Cardiac septum (tissue), 1 donor: ENCODE measurements at places on chromosomes 7 and 10. TPM values are rescaled to one million over a fixed set of nuclear protein-coding genes. Genes with fewer than 3 reads are reported as not detected.
A peak's percentile ranks its signal among the peaks of the same experiment; 100 is the strongest.

- no peak for DNase-seq
Observed at GRCh38 chr7:26051021-26051420, 101.0 kb upstream of the NFE2L3 start.

GRCh38 chr7:45718464-45719330 is 144.5 kb downstream of the ADCY1 start:
- DNase-seq, result no peak

The CCDC7 gene
- total RNA-seq, result 32.5 TPM

The MYO1G gene
- 2.4 TPM for total RNA-seq

GRCh38 chr7:132321387-132321786 is 254.9 kb downstream of the PLXNA4 start:
- no peak for DNase-seq

DNA sequence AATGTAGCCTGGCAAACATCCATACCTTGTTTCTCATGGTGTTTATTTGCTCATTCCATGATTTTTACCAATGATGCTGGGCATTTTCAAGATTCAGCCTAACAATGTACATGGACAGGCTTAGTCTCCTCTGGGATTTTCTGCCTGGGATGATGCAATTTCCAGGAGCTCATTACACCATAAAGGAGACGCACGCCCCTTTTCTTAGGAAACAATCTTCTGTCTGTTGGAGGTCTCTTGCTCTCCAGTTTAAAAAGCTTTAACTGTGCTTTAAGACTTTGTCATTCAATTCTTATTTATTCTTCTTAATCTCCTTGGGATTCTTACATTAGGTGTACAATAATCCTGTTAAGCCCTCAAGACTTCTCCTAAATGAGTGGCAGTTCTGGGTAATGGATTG is 150.3 kb upstream of the NRP1 start:
- DNase-seq, result no peak

The WDR37 gene
- total RNA-seq, result 28.1 TPM

DNA sequence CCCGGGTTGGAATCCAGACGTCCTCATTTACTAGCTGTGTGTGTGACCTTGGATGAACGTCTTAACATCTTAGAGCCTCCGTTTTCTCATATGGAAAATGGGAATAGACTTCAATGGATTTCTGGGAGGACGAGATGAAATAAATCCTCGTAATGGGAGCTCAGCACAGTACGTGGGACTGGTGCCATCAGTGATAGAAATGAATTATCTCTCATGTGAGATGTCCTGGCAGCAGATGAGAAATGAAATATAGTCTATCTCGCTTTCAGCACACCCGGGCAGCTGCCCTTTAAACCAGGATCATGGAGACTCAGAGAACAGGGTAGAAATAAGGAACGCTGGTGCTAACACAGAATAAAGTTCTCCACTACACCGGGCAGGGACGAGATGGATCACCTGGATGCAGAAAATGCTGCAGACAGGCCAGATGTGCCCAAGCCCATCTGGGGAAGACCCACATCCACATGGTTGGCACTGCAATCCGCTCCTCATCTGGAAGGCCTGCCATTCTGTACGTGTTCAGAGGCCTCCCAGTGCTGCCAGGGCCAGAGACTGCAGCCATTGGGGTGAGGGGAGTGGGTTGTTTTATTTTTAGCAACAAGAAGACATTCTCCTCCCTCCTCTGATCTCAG is 11.1 kb upstream of the EMX2 start:
- no peak for DNase-seq

DNA sequence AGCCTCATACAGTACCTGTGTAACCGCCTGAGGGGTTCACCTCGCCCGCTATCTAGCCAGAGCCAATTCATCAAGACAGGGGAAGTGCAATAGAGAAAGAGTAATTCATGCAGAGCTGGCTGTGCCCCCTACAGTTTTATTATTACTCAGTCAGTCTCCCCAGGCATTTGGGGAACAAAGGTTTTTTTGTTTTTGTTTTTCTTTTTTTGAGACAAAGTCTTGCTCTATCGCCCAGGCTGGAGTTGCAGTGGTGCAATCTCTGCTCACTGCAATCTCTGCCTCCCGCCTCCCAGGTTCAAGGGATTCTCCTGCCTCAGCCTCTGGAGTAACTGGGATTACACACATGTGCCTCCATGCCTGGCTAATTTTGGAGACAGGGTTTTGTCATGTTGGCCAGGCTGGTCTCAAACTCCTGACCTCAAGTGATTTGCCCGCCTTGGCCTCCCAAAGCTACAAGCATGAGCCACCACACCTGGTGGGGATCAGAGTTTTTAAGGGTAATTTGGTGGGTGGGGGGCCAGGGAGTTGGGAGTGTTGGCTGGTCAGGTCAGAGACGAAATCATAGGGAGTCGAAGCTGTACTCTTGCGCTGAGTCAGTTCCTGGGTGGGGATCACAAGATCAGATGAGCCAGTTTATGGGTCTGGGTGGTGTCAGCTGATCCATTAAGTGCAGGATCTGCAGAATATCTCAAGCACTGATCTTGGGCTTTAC is 116.5 kb downstream of the MARCHF5 start:
- DNase-seq, result no peak

DNA sequence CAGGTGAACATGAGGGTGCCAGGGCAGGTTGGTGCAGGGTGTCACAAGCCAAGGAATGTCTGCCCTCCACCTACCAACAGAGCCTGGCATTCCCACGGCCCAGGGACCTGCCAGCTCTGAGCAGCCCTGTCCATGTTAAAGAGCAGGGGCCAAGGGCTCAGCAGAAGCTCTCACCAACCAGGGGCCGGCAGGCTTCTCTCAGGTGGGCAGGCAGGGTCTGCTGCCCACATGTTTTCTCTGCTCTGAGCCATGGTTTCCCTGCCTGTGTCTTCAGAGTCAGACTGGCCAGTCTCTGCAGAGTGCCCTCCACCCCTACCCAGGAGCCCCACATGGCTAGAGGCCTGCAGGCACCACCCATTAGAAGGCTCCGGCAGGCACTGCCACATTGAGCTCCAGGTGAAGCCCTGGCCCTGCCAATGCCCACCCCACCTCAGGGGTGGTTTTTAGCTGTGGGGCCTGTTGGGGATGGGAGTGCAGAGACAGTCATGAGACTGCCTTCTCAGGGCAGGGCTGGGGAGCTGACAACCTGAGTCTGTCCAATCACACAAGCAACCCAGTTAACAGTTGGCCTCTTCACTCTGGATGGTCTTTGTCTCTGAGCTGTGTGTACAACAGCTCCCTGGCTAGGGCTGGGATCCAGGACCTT is 135.9 kb downstream of the ARHGAP22 start:
- peak; percentile 44 for DNase-seq

The ATP6V0A4 gene
- not detected for total RNA-seq

DNA sequence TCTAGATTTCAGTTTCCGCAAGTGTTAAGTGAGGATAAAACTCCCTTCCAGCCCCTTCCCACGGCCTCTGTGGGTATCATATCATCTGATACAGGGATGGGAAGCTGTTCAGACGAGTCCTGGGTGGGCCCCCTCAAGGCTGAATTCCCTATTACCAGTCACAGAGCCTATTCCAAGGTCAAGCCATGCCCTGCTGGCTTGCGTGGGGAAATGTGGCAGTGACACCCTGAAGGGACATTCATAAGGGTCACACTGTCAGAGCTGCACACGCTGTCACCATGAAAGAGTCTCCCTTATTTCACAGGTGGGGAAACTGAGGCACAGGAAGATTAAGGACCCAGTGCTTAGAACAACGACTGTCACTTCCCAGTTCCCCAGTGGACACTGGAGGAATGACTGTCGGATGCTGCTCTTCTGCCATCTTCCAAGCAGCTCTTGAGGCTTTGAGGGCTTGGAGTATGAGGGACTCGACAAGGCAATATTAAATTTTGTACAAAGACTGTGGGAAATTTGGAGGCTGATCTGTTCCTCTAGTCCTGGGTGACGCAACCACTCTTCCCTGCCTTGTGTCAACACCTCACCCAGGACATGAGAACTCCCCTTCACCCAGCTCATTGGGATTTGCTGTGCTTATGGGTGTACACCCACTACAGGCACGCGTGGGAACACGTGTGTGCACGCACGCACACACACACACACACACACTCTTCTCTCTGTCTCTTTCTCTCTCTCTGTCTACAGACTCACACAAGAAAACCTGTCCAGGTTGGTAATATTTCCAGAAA is 386.0 kb downstream of the RPS24 start:
- DNase-seq, result peak; percentile 20

GRCh38 chr7:98194672-98195457 is 16.4 kb upstream of the BHLHA15 start:
- no peak for DNase-seq

DNA sequence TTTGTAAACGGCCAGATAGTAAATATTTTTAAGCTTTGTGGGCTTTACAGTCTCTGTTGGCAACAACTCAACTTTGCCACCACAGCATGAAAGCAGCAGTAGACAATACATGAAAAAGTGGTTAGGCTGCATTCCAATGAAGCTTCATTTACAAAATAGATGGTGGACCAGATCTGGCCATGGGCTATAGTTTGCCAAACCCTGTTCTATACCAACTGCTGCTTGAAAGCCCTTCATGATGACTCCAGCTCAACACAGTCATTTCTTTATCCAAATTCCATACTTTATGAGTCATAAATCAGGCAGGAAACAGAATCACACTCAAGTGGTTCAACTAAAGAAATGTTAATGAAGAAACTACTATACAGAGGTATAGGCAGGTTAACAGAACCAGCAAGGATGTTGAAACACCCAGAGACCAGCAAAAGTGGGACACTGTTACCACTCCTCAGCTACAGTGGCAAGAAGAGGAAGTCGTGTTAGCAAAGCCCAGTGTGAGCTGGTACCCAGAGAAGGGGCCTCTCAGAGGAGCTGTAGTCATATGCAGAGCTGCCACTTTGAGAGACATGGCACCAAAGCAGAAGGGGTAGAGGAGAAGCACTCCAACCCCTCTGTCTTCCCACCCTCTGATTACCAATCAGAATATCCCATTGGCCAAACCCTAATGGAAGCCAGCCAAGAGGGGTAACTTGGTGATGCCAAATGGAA is 72.5 kb downstream of the PRLHR start:
- DNase-seq, result no peak

DNA sequence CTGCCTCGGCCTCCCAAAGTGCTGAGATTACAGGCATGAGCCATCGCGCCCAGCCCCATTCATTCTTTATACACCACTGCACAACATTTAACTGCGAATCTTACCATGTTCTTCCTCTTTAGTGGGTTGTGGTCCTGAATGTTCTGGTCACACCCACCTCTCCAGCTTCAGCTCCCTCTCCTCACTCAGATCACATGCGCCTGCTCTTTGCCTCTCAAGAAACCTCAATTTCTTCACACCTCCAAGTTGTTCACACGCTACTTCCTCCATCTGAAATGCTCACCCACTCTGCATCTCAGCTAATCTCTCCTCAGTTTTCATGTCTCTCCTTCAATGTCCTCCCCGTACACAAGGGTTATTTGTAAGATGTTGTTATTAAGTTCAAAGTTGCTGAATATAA is 2.4 kb upstream of the PRR15 start:
- DNase-seq, result no peak

DNA sequence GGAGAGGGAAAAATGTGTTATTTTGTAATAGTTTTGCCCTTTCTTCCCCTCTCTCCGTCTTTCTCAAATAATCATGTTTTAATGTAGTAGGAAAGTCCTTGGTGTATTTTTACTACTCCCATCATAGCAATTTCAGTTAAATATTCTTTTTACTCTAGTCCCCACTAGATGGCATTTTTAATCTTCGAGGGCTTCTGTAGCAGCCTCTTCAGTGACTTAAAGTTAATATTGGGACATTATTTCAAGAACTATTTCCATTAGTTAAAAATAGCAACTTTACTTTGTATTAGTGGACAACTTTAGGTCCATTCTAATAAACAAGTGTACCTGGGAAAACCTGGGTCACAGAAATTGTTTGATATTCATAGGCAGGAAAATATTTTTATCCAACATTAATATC is 23.0 kb downstream of the EDRF1 start:
- DNase-seq, result no peak

GRCh38 chr7:50594136-50594535 is 28.9 kb upstream of the DDC start:
- no peak for DNase-seq

The CAV2 gene
- total RNA-seq, result 311 TPM

GRCh38 chr7:40888499-40888898 is 753.7 kb downstream of the SUGCT start:
- no peak for DNase-seq

- DNase-seq, result no peak
Observed at GRCh38 chr10:92695679-92696605, 6.2 kb downstream of the HHEX start.

DNA sequence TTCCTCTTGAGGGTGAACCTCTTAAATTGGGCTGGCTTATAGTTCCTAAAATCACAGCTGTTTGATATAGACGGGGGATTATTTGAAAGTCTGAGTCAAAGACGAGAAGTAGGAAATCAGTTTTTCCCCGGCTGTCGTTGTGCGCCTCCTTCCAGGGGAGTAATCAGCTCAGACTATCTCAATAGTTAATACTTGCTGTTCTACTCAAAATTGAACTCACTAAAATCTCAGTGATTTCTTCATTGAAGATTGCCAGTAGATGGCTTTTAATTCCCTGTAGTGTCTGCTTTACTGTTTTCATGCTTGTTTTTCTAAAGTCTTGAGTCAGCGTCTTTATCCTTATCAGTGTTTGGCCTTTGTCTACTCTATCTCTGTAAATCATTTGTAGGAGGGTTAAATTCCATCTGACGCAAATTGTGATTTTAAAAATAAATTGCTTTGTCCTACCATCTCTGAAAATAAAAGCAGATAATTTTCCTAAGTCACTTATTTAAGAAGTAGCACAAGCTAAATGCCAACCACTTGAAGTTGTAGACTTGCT is 47.3 kb downstream of the CNNM2 start:
- DNase-seq, result no peak

The IFIT2 gene
- total RNA-seq, result 4.3 TPM
